DMS 273 treated with DMSO at 0.1 percent for 48 hours (cell line): ENCODE measurements at places on chromosomes 16 and 17.

DNA sequence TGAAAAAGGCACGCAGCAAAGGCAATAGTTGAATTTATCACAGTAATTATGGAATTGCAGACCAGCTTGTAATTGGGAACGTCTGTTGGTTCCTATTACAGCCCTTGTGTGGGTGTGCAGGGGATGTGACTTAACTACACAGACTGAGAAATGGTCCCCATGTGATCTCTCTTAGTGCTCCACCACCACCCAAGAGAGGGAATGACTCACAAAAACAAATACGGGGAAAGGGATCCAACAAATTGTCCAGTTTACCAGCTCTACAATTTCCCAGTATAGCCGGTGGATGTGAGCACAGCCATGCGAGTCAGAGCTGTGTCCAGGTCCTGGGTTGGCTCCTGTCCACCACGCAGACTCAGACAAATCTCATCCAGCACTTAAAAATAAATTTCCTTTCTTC is 337.9 kb downstream of the GRIN2A start:
- no peak for DNase-seq

DNA sequence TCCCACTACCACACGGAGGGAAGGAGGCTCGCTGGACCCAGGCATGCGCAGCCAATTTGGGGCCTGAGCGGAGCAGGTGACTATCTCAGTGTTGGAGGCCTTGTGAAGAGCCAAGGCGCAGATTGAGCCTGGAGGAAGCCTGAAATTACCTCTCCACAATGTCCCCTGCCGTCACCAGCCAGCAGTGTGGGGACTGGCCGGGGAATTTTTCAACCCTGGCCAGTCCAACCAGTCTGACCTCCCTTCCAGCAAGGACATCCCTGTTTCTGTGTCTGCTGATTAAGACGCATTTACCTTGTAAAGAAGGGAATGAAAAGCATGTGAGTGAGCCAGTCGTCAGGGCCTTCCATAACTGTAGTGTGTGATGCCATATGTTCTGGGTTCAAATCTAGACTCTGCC is 198.1 kb upstream of the IRX3 start:
- DNase-seq = no peak

DNA sequence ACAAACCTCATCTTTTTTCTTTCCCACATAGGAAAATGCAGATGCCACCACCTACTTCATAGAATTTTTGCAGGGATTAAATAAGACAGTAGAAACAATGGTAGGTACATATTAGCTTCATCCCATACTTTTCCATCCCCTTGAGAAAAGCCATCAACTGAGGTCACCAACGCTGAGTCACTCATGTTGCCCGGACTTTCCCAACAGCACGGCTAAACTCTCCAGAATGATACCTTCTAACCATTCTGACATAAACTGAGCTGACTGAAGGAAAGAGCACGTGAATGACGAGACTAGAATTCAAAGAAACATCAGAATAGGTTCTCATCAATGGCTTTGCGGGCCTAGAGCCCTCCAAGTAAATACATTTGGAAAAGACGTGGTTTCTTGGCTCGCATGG is 146.0 kb upstream of the RCVRN start:
- no peak for DNase-seq

DNA sequence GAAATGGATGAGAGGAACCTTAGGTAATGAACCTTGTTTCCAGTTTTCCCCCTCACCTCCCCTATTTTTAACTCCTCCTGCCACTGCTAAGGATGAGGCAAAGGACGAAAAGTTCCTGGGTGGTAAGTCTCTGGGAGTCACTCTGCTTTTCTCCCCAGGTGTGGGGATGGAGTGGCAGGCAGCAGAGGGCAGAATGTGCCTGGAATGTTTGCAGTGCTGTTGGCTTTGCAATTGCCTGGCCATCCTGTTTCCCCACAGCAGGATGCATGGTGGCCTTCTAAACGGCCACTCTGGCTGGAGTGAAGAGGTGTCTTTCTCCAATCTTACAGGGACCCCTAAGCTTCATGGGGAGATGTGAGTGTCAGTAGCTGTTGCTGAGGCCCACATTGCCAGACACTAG is 432.5 kb upstream of the ZFHX3 start:
- DNase-seq = no peak

GRCh38 chr17:72457712-72458111 is 336.9 kb downstream of the SOX9 start:
- no peak for DNase-seq

DNA sequence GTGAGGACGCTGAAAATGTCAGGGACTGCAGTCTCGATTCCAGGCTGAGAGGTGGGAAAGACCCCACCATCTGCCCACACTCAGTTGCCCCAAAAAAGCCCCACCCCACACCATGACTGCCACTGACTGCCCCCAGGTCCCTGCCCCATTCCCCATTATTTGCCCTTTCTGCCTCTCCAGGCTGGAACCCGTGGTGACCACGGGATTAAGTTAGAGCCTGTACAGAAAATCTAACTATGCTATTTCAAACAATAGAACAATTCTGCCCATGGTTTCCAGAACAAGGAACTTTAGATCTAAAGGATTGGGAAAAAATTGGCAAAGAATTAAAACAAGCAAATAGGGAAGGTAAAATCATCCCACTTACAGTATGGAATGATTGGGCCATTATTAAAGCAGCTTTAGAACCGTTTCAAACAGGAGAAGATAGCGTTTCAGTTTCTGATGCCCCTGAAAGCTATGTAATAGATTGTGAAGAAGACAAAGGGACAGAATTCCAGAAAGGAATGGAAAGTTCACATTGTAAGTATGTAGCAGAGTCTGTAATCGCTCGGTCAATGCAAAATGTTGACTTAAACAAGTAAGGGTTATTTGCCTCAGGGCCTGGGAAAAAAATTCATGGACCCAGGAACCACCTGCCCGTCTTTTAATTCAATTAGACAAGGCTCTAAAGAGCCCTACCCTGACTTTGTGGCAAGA is 14.4 kb downstream of the FLYWCH1 start:
- no peak for DNase-seq

DNA sequence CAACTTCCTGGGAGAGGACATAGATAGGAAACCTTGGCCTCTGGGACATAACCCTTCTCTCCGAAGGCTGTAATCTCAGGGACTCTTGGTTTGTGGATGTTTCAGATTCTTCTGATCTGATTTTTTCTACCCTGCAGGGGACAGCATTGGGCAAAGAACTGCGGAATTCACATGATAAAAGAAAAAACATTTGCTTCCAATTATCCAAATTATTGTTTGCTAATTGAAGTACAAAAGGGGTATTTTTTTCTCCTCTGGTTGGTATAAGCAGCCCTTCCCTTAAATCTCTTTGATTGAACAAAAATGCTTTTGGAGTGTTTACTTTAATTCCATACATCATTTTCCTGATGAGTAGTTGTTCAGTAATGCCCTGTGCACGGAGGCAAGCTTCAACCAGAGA is 251.7 kb upstream of the IRX3 start:
- no peak for DNase-seq

DNA sequence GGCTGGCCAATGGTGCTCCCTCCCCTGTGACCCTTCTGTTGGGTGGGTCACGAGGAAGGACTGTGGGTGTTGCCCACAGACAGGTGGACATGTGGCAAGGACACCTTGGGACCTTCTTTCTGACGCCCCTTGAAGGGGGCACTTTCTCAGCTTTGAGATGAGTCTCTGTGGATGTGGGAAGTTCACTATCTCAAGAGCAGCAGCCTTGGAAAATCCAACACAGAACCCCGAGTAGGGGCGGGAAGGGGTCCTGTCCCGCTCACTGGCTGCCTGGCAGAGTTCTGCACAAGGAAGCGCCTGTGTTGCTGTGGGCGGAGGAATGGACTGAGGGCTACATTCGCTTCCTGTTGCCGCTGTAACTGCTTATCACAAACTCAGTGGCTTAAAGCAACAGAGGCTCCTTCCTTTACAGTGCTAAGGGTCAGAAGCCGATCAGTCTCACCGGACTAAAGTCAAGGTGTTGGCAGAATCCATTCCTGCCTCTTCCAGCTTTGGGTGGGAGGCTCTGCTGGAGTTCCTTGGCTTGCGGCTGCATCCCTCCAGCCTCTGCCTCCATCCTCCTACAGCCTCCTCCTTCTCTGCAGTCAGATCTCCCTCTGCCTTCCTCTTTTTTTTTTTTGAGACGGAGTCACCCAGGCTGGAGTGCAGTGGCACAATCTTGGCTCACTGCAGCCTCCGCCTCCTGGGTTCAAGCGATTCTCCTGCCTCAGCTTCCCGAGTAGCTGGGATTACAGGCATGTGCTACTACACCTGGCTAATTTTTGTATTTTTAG is 305.2 kb downstream of the SEC14L1 start:
- no peak for DNase-seq

GRCh38 chr17:62781831-62782251 is 26.3 kb downstream of the MARCHF10 start:
- DNase-seq = no peak

- DNase-seq = no peak
These were observed 29.6 kb downstream of the RGS9 start for GRCh38 chr17:65166787-65167186.

GRCh38 chr16:86671486-86672178 is 93.3 kb downstream of the FOXL1 start:
- no peak for DNase-seq

DNA sequence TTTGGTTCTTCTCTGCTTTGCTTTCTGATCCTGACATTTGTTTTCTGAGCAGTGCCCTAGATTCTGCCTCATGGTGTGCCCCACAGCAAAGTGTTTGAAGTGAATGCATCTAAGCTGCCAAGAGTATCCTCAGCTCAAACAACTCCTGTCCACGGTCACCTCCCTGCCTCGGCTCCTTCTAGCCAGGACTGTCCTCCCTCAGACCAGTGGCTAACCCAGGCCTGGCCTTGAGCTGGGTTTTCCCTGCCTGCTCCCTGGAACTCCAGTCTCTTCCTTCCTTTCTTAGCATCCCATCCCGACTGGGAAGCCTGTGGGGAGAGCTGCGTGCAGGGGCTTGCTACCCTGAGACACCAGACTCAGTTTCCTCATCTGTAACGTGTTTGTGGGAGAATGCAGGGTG is 256.5 kb downstream of the GSG1L start:
- DNase-seq = no peak

DNA sequence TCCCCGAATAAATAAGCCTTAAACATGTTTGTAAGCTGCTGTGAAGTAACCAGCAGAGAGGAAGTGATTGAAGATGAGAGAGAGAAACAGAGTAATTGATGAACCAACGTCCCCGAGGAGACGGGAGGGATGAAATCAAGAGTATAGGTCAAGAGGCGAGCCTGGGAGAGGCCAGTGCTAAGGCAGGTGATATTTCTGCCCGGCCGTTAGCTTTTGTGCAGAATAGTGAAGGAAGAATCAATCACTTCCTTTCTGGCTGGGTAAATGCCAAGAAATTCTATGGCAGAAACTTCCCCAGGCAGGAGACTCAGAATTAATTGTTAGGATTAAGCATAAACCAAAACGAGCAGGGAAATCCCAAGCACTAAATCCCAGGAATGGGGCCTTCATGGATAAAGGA is 273.8 kb downstream of the CDH13 start:
- no peak for DNase-seq

DNA sequence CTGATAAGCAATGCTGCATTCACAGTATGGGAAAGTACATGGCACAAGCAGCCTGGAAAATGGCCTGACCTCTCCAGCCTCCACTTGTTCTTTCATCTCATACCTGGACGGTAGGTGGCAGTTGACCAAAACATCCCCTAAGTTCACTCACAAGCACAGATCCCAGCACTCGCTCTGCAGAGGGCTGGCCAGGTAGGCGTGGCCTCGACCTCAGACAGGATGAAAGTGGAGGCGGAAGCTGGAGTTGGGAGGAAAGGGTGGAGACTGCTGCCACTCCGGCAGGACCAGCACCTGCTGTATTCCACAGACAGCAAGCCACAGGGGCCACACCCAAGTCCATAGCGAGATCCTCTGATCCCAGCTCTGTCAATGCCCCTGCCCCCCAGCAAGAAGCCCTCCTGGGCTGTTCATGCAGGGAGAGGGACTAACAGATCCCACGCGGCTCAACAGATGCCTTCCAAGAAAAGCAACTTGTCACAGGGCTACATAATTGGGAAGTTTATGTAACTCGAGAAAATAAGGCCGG is 31.3 kb downstream of the ZCCHC14 start:
- peak; percentile 74 for DNase-seq

DNA sequence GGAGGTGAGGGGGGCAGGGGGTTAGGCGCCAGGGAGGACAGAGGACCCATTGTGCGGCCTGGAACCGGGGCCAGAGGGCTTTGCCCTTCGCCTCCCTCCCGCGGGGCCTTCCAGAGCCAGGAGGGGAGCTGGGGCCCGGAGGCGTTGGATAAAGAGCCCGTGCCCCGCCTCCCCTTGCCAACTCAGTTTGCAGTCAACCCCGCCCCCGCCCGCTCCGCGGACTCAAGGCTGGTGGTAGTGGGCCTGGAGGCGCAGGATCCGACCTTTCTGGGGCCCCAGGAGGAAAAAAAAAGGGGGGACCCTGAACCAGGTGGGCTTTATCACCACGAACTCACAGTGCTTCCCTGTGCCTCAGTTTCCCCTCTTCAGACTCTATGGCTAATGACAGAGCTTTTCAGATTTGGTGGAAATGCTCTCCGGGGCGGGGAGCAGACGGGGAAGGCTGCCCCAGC is 2.0 kb upstream of the SPHK1 start:
- DNase-seq = no peak
